Aortic smooth muscle cell (primary cell): ENCODE measurements at places on chromosomes 6 and 20. TPM values are rescaled to one million over a fixed set of nuclear protein-coding genes. Genes with fewer than 3 reads are reported as not detected.

The PBOV1 gene
- not detected in 2 replicates for total RNA-seq

The ME1 gene
- total RNA-seq = 8.3 and 20.3 TPM in 2 replicates

The ALDH5A1 gene
- 1.8 and 2.9 TPM in 2 replicates for total RNA-seq

The GCNT2 gene
- total RNA-seq = 4.0 and 12.3 TPM in 2 replicates

The SPDEF gene
- under 0.01 TPM in 1 of 2 replicates, not detected in the other for total RNA-seq

The ULBP1 gene
- total RNA-seq = under 0.01 and 0.06 TPM in 2 replicates

The EZR gene
- 43.0 and 58.9 TPM in 2 replicates for total RNA-seq

The MKKS gene
- total RNA-seq = 5.2 and 7.2 TPM in 2 replicates

The GJA1 gene
- 642 and 728 TPM in 2 replicates for total RNA-seq

The HLA-DRA gene
- 0.53 TPM in 1 of 2 replicates, not detected in the other for total RNA-seq

The LY6G6F gene
- total RNA-seq = not detected in 2 replicates

The HTR1B gene
- 0.06 and 0.26 TPM in 2 replicates for total RNA-seq

The SSTR4 gene
- 0.13 TPM in 1 of 2 replicates, not detected in the other for total RNA-seq

The MYLK2 gene
- 0.13 and 0.19 TPM in 2 replicates for total RNA-seq

The OR12D3 gene
- total RNA-seq = not detected in 2 replicates

The SOX18 gene
- total RNA-seq = 0.56 and 0.66 TPM in 2 replicates

The BNIP5 gene
- not detected in 2 replicates for total RNA-seq

The SLC35D3 gene
- not detected in 2 replicates for total RNA-seq

The TSHZ2 gene
- 2.2 and 4.0 TPM in 2 replicates for total RNA-seq

The FNDC1 gene
- total RNA-seq = under 0.01 TPM in 1 of 2 replicates, not detected in the other

The CLDN20 gene
- total RNA-seq = not detected in 2 replicates

The RAET1E gene
- 0.56 and 1.8 TPM in 2 replicates for total RNA-seq

The PSORS1C1 gene
- 0.92 and 1.1 TPM in 2 replicates for total RNA-seq

The ID4 gene
- total RNA-seq = 40.4 and 67.0 TPM in 2 replicates

The FOXP4 gene
- 1.6 TPM in 2 replicates for total RNA-seq

The EIF2S2 gene
- total RNA-seq = 85.1 and 96.8 TPM in 2 replicates

The GSTA5 gene
- not detected in 2 replicates for total RNA-seq

The TRIM15 gene
- total RNA-seq = not detected in 2 replicates

The LY6G6D gene
- total RNA-seq = not detected in 2 replicates

The GGTLC1 gene
- total RNA-seq = not detected in 2 replicates

The TAP1 gene
- total RNA-seq = 35.9 and 41.0 TPM in 2 replicates

The TP53INP2 gene
- 4.0 and 8.5 TPM in 2 replicates for total RNA-seq

The BEND6 gene
- total RNA-seq = 11.8 and 14.5 TPM in 2 replicates

The GTF2H4 gene
- 5.9 and 8.0 TPM in 2 replicates for total RNA-seq

The KIF3B gene
- 32.2 and 42.0 TPM in 2 replicates for total RNA-seq
